Naive thymus-derived CD4-positive, alpha-beta T cell (primary cell): ENCODE measurements at places on chromosomes 6 and 20. TPM values are rescaled to one million over a fixed set of nuclear protein-coding genes. Genes with fewer than 3 reads are reported as not detected.
A peak's percentile ranks its signal among the peaks of the same experiment; 100 is the strongest.

GRCh38 chr20:25576783-25577530, 8.4 kb downstream of the NINL start:
- no peak for DNase-seq

- DNase-seq = peak; percentile 51
Measured at GRCh38 chr6:34055223-34055933, 90.5 kb downstream of the GRM4 start.

DNA sequence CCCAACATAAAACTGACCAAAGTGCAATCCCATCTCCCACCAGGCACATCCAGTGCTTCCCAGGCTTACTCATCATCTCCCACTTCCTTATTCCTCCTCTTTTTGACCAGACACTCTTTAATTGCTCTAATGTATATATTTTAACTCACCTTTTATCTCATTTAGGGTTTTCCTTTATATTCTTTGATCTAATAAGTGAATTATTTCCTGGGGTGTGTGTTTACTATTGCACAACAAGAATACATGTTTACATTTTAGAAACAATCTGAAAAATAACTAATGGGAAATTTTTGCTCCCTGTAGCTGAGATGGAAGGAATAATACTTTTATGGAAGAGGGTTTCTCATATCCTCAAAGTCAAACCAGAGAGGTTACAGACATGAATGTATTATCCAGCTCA, 18.4 kb downstream of the RHAG start:
- DNase-seq = no peak

DNA sequence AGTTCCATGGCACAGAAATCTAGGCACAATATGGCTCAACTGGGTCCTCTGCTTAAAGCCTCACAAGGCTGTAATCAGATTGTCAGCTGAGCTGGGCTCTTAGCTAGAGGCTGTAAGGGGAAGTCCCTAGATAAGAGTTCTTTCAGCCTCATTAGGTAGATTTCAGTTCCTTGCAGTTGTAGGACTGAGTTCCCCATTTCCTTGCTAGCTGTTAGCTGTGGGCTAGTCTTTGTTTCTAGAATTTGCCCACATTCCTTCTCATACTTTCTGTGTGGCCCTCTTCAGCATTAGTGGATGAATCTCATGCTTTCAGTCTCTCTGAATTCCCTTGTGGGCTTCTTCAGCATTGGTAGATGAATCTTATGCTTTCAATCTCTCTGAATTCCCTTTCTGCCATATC, 71.0 kb upstream of the MRAP2 start:
- no peak for DNase-seq

- DNase-seq = no peak
Measured at GRCh38 chr6:102736941-102737368, 1343.4 kb downstream of the GRIK2 start.

DNA sequence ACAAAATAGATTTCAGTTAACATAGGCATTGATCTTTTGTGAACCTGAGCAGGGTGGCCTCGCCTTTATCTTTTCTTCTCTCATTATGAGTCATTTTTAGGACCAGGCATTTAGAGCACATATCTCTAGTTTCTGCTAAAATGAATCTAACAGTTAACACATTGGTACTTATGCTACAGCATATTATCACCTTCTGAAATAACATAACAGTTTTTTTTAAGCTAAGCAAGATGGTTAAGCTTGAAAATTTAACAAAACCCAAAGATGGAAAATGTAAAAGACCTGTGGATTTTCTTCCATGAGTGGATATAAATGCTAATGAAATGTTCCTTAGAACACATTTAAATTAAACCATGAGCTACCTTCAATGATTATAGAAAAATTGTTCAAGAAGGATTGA, 487.1 kb upstream of the RNF217 start:
- DNase-seq = no peak

- DNase-seq = no peak
Measured at GRCh38 chr6:7763881-7764280, 38.0 kb downstream of the BMP6 start.

- DNase-seq = no peak
Measured at GRCh38 chr6:120451508-120451907, 882.8 kb downstream of the TBC1D32 start.

DNA sequence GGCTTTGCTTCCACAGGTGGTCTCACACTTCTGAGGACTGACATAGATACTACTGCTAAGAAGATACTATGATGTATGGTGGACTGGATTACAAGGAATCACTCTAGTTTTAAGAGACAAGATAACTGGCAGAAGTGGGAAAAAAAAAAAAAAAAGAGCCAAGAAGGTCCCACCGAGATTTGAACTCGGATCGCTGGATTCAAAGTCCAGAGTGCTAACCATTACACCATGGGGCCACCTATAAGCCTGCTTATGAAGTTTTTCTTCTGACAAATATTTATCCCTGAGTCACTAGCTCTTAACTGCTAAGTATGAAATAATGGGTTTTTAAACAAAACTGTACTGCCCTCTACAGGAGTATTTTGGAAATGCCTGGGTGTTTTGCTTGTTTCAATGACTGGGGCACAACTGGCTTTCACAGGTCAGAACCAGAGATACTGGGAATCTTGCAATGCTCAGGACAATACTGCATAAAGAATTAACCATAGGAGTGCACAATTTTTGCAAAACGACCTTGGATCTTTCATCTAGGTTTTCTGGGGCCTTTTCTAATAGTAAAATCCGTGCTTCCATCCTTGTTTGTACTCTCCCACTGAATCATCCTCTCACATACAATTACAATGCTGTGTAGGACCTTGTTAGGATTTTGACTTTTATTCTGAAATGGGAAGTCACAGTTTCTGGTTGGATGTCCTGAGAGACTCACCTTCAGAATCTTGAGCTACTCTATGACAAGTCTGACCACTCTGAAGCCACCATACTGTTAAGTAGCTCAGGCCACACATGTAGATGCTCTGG, 116.3 kb downstream of the OR2B2 start:
- peak; percentile 78 for DNase-seq

DNA sequence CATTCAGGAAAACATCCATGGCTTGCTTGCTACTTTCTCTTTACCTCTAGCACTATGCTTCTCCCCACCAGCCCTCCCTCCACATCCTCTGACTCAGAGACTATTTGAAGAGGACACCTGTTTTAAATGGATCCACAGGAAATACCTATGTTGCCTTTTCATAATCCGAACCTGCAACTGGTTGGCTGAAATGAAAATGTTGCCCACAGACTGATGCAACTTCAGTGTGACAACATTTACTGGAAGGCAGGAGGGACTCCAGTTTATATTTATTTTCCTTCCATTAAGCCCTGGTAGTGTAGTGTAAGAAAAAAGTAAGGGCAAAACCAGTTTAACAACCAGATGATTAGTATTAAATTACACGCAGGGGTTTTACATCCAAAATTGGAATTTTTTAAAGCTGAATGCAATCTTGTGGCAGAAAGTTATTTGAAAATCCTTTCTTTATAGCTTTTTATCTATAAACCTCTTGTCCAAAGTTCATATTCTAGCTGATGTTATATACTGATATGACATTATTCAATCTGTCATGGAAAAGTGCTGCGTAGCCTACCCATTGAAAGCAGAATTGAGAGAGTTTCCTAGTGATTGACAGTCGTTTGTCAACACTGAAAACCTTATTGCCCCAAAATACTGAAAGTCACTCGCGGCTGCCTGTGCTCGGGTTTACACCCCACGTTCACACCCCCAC, 881 bp upstream of the AIG1 start:
- peak; percentile 35 for DNase-seq

Gene HMGCLL1
- not detected for total RNA-seq

Gene SLC17A3
- total RNA-seq = not detected

Gene HS3ST5
- total RNA-seq = not detected

Gene ARMC12
- total RNA-seq = 1.3 TPM

Gene SSTR4
- total RNA-seq = not detected
